ENCODE measurements at places on chromosomes 6 and 20. TPM values are rescaled to one million over a fixed set of nuclear protein-coding genes. Genes with fewer than 3 reads are reported as not detected.

- DNase-seq: no peak
Measured at GRCh38 chr6:169022079-169022478, 231.6 kb downstream of the THBS2 start.

DNA sequence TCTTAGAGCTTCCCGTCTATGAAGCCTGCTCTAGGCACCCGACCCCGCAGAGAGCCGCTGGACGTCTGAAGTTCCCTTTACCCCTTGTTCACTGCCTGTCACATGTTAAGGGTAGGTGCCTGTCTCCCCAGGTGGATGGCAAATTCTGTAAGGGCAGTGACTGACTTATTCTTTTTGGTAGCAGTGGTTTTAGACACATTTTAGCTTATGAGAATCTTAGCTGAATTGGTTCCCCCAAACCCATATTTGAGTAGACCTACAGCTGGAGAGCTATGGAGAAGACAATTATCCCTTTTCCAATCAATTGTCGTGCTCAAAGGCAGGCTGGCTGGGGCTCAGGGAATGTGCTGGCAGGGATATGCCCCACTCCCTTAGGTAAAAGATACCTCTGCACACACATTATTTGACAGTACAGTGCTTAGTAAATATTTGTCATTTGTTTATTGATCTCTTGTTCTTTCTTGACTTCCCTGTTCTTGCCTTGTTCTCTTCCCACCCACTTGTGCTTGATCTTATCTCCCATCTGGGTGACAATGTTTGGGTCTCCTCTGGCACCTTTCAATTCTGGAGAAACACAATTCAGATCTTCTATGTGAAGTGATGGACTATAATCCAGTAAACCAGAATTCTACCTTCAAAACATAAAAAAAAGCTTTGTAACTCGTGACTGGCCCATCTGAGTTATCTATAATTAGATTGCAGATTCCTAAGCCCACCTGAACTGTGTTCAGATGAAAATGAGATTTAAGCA, 114.3 kb upstream of the SLC2A12 start:
- peak; percentile 4 for DNase-seq

- no peak for DNase-seq
Measured at GRCh38 chr6:133971861-133972260, 18.8 kb downstream of the TBPL1 start.

DNA sequence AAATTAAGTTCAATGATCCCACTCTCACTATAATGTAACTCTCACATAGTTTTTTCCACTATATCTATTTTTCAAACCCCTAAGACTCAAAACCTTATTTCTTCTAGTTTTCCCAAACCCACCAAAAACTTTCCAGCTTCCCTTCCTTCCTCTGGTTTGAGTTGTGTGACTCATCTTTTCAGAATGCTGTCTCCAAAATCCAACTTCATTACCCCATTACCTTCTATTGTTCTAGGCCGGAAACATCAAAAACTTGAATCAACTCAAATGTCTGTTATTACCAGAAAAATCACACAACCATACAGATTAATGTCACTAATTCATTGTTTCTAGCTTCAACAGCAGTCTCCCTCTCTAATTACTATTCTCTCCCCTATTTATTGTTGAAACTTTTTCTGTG, 1090.3 kb downstream of the HACE1 start:
- no peak for DNase-seq

GRCh38 chr20:1897541-1897940, 2.3 kb downstream of the SIRPA start:
- DNase-seq: no peak

DNA sequence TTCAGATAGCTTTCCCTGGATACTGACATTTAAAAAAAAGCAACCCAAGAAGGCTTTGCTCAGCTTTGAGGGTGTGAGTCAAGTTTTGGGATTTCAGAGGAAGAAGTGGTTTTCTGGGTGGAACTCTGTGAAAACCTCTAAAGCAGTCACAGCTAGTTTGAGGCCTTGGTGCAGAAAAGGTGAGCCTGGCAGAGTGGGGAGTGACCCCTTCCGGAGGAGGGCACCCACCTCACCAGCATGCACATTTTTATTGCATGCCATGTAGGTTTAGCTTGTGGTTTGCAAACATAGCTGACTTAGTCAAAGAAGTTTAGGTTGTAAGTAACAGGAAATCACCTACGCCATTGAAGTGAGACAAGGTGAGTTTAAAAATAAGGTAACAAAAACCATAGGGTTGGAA, 146.8 kb upstream of the PMEPA1 start:
- peak; percentile 20 for DNase-seq

- no peak for DNase-seq
Measured at GRCh38 chr6:22132656-22133055, 164.2 kb downstream of the PRL start.

- no peak for DNase-seq
Measured at GRCh38 chr6:54156650-54157250, 45.5 kb downstream of the MLIP start.

DNA sequence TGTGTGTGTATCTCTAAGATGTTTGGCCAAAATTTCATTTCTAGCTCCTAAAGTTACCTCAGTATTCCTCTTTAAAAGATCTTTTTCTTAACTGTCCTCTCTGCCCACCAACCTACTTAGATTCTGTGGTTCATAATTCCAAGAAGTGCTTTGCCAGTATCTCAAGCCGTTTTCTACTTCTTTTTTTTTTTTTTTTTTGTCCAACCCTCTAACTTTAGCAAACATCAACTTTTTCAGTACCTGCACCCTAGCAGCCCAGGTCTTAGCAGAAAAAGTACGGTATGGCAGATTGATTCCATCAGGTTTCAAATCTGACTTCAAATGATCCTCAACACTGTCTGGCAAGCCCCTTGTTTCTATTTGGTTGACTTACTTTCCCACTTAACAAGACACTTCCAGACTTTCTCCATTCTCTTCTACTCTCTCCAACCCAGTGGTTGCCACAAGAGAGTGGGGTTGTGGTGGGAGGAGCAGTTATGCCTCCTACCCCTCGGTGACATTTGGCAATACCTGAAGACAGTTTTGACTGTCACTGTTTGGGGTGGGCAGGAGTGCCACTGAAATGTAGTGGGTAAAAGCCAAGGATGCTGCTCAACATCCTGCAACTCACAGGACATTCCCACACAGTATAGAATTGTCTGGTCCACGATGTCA, 10.8 kb upstream of the MAN1A1 start:
- DNase-seq: no peak

GRCh38 chr6:81906709-81907204, 154.3 kb upstream of the TENT5A start:
- no peak for DNase-seq

DNA sequence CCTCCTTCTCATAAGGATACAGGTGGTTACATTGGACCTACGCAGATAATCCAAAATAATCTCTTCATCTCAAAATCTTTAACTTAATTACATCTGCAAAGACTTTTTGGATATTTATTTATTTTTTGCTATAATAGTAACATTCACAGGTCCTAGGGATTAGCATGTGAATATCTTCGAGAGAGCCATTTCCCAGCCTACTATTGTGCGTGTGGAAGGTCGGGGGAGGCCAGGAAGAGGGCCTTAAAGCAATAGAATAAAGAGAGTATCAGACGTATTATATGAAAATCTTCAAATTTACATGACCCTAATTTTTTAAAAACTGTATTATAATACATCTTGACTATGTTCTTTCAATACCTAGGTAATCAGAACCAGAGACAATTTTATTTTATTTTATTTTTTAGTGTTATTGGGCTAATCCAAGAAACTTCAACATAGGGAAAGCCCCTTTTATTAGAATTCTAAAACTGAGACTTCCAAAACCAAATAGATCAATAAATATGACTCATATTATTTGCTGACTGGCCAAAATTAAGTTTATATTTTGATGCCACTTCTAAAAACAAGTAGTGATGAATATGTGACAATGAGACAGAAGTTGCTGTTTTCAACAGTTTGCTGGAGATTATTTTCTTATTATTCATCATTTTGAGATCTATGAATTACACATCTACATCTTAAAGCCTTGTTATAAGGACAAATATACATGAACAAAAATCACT, 536.1 kb downstream of the NKAIN2 start:
- DNase-seq: no peak

DNA sequence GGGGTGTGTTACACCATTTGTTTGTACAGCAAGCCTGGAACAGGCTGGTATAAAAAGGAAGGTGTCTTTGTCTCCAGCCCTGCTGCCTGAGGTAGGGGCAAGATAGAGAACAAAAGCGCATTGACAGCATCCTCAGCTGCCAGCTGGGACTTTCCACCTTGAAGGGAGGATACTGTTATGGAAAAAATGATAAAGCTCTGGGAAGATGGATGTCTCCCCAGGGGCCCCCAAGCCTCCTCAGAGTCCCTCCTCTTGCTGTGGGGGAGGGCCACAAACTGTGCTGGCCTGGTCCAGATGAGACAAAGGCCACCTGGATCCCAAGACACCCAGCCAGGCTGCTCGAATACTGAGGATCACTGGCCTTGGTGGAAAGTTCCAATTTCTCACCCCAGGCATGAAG, 13.0 kb downstream of the REM1 start:
- DNase-seq: no peak

- DNase-seq: peak; percentile 43
Measured at GRCh38 chr20:1377341-1377871, 15.4 kb downstream of the FKBP1A start.

DNA sequence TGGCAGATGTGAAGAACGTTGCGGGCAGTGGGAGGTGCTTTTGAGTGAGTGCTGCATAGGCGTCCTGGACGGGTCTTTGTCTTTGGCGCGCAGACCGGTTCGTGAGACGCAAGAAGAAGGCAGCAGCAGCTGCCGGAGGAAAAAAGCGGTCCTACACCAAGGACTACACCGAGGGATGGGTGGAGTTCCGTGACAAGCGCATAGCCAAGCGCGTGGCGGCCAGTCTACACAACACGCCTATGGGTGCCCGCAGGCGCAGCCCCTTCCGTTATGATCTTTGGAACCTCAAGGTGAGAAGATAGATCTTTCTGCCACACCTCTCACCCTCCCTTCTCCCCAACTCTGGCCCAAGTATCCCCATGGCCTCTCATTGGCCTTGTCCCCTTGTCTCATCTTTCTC, 1.1 kb downstream of the ABT1 start:
- DNase-seq: no peak

DNA sequence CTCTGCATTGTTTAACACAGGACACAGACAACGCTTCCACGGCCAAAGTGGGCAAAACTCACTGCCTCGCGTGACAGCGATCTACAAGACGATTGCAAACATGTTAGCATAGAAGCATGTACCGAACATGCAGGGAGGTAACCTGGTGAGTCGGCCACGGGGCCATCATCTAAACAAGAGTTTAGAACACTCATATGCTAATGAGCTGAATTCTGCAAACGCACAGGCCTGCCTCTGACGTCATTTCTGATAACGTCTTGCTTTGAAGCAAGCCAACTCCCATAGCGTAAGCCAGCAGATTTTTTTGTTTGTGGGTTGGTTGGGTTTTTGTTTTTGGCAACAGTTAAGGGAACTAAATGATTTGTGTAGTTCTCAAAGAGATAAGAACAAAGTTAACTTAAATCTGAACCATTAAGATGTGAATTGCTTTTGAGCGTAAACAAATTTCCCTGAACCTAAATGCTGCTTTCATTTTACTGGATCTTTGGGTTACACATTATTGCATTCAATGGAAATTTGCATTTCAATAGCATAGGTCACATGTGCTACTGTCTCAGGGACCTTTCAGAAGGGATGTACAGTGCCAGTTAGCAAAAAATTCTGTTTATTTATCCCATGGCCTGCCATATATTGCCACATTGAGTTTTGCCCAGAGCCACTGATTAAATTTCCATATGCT, 184.5 kb upstream of the PDE10A start:
- DNase-seq: no peak

DNA sequence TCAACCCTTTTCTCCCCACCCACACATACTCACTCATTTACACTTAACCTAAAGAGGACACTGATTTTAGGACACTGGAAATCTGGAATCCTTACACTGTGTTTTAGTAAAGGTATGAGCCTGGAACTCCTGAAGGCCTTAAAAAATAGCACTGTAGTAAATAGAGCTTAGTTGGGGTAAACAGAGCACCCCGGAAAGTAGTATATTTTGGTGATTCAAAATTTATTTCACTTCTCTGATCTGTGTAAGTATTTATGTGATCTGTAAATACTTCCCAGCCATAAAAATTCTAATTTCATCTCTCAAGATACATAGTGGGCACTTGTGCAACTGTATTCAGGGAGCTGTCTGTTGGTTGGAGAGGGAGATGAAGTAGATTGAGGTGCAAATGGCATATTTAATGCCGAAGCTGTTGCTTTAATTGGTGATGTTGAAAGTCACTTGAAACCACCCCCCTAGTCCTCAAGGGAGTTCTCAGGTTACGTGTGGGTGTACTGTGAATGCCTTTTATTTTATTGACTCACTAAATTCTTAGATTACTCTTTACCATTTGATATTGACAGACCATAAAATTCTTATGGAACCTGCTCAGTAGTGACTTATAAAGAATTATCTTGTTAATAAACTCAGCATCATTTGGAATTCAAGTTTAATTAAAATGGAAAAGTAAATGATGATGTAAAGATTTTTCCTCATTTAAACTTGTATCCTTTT, 154.9 kb downstream of the SOX4 start:
- peak; percentile 60 for DNase-seq

GRCh38 chr20:31823360-31824124, 4.4 kb downstream of the MYLK2 start:
- DNase-seq: no peak

DNA sequence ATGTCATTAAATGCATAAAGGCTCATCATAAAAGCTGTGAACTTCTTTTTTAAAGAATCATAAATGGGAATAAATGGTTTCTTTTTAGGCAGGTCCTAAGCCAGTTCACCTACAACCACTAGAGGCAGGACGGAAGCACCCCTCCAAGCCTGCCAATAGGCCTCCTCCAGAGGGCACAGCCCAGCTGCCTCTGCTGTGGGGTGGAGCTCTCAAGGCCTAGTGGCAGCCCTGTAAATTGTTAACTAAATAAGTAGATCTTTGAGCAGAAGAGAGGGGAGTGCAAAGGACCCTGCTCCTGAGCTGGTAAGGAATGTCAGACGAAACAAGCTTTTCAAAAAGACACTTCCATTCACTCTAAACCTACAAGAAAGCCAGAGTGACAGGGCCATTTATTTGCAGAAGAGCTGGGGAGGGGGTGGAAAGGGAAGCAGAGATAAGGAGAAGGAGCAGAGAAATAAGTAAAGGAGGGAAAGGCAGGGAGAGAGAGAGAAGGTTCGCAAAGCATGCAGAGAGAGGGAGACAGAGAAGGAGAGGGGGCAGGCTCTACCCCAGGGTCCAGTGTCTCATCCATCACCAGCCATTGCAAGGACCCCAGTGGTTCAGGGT, 18.0 kb upstream of the MAFB start:
- peak; percentile 24 for DNase-seq

Gene CRISP3
- not detected for total RNA-seq

Gene MAP7
- 0.15 TPM for total RNA-seq

Gene MCUR1
- 26.9 TPM for total RNA-seq

Gene RBBP8NL
- total RNA-seq: not detected

Gene TRERF1
- 6.2 TPM for total RNA-seq

Gene MOG
- not detected for total RNA-seq

Gene PLN
- total RNA-seq: 0.05 TPM
